ENCODE measurements at places on chromosomes 12 and 14.

DNA sequence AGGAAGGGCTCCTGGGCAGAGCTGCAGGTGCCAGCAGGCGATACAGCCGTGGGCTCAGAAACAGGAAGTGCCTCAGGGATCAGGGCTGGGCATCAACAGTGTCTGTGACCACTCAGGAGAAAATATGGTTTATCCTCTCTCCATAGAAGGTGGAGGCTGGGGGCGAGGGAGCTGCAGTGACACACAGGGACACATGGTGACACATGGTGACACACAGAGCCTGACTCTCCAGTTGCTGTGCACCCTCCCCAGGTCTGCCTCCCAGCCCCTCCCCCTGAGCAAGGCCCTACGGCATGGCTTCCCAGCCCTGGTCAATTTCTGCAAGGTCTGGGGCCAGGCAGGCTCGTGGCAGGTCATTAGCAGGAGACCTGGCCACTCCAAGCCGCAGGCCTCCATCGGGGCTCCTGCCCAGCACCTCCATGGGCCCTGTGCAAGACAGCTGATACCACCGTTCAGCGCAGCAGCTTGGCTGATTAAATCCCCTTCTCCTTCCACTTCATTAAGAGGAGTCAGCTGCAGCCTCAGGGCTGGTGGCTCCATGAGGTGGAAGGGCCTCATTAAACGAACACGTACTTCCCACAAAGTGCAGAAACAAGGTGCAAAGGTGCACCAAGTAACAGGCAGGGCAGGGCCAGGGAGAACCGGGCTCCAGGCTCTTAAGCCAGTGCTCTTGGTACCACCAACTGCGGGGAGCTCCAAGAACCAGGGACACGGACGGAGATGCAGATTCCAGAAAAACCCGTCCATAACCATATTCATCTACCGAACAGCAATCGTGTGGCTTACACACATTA, 60.7 kb downstream of the CCNK start:
- no peak for DNase-seq

- no peak for DNase-seq
Measured at GRCh38 chr14:59897757-59898383, 22.1 kb upstream of the LRRC9 start.

DNA sequence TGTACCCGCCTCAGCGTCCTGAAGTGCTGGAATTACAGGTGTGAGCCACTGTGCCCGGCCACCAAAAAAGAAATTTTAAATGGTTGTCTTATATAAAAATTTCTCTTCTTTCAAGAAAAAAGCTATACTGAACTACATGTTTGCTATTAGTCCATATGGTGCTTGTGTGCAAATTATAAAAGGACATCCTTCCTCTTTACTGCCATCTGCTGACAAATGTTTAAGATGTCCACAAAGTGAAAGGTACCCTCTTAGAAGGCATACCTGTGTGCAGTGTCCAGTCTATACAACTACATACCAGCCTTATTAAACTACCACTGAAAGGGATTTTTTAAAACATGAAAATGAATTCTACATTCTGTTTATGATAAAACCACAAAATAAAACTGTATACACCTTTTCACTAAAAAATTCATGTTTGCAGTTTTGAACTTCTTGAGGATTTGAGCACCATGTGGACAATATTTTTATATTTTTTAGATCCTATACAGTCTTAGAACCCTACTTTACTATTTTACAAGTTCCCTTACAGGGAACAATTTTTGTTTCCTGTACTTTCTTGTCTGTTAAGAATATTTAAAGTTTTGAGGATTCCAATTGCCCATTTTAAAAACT, 32.8 kb upstream of the TOMM20L start:
- no peak for DNase-seq

- no peak for DNase-seq
Measured at GRCh38 chr14:101624536-101624935, 63.2 kb downstream of the DIO3 start.
